ENCODE measurements at places on chromosomes 1 and 21.

DNA sequence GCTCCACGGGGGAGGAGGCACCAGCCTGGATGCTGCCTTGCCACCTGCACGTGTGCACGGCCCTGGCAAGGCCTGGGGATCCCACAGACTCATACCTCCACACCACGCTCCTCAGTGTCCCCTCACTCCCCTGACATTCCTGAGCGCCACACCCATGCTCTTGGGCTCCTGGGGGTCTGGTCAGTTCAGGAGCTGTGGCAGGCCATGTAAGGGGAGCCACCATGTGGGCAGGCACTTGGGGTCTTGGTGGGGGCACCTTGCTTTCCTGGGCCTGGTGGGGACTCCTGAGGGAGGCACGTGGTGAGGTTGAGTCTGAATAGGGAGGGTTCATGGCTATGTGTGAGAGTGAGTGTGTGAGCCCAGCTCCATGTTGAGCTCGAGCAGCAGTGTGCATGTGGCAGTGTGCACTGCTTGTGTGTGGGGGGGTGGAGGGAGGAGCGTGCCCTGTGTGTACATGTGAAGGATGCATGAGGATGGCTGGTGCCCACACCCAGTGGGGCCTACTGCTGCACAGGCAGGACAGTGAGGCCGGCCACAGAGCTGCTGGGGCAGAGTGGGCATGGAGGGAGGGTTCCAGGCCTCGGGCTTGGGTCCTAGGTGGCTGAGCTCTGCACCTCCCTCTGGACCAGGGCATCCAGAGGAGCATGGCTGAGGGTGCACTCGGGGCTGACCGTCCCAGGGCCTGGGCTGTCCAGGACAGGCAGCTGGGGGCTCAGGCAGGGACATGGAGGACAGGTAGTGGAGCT, 1.6 kb downstream of the GJC2 start:
- DNase-seq, result no peak

GRCh38 chr1:165444897-165445370, at the start of gene RXRG:
Gene RXRG, minus strand, starts transcription at chr1:165445126. Its CDS starts 233 bp downstream, at chr1:165444893.
- DNase-seq, result peak; percentile 37

DNA sequence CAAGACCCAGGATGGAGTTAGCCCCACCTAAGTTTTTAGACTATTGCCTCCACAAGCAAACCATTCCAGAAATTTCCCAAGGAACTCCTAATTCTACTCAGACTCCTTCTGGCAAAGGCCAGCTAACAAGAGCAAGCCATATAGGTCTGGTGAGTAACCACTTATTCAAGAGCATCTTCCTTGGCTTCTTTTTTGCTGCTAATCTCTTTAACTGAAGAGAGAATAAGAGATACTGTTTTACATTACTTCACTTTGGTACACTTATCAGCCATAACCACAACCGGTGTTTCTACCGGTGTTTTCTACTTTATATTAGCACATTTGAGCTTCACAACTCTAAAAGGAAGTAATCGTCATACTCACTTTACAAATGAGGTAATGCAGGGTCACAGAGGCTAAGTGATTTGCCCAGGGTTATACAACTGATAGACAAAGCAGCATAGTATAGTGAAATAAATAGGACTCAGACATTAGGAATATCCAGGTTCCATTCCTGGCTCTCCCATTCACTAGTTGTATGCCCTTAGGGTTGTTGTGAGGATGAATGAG, 1.7 kb upstream of the EPS15 start:
- no peak for DNase-seq

- DNase-seq, result no peak
Observed at GRCh38 chr21:28543975-28544374, 448.7 kb downstream of the LTN1 start.

DNA sequence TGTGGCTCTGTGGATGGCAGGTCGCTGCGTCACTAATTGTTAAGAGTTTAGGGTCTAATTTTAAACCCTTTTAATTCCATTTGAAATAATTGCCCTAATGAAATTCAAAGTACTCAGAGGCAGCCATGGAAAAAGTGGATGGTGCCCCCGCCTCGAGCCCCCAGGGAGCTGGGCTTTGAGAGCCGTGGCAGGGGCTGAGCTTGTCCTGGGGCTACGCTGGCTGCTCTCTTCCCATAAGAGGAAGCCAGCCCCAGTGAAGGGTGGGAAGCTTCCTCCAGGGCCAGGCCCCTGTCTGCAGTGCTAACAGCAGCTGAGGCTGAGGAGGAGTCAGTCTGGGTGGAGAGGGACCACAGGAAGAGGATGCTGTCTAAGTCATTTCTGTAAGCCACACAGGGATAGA, 315.0 kb upstream of the POU3F1 start:
- DNase-seq, result no peak

GRCh38 chr1:115530407-115530806, 111.4 kb upstream of the VANGL1 start:
- DNase-seq, result no peak

- no peak for DNase-seq
Observed at GRCh38 chr1:180026556-180026955, 71.9 kb downstream of the CEP350 start.

GRCh38 chr1:21564521-21565095, 55.4 kb downstream of the ALPL start:
- no peak for DNase-seq

GRCh38 chr1:59453297-59453968, 156.5 kb downstream of the FGGY start:
- no peak for DNase-seq

GRCh38 chr1:47434051-47434842, 3.6 kb upstream of the FOXD2 start:
- DNase-seq, result no peak

DNA sequence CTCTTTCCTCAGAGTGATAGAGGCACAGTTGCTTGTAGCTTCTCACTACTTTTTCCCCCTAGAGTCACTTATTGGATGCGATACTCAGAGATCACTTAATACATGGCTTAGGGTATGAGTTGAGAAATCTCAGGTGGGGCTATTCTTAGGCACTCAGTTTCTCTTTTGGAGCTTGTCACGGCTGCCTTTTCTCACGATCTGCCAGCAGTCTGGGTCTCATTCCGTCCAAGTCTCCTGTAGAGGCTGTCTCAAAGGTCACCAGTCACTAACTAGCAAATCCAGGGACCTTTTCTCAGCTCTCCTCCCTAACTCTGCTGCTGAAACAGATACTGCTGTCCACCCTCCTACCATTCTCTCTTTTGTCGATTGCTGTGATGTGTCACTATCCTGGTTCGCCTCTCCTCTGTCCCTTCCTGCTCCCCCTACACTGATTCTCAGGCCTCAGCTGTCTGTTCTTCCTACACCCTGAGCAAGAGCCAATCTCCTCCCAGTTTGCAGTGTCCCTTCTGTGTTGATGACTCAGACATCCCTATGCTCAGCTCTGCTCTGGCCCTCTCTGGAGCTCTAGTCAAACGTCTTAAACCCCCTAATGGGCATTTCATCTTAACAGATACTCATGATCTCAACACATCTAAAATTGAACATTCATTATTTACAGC, 12.4 kb downstream of the ATP1A2 start:
- no peak for DNase-seq

DNA sequence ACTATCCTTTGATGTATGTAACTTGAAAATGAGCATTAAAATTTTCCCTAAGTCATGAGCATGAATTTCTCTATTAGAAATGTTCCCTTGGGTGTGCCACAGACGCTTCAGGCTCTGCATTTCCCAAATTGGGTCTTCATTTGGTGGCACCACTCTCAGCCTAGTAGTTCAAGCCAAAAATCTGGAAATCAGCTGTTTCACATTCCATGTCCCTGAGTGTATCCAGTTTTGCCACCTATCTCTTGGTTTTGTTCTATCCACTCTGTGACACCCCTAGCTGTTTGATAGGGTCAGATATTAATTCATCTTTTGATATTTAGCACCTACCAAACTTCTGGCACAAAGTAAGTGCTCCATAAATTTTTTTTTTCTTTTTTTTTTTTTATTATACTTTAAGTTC, 89.5 kb upstream of the DPH5 start:
- no peak for DNase-seq

GRCh38 chr1:74674278-74675048, 871 bp upstream of the ERICH3 start:
- DNase-seq, result peak; percentile 49

DNA sequence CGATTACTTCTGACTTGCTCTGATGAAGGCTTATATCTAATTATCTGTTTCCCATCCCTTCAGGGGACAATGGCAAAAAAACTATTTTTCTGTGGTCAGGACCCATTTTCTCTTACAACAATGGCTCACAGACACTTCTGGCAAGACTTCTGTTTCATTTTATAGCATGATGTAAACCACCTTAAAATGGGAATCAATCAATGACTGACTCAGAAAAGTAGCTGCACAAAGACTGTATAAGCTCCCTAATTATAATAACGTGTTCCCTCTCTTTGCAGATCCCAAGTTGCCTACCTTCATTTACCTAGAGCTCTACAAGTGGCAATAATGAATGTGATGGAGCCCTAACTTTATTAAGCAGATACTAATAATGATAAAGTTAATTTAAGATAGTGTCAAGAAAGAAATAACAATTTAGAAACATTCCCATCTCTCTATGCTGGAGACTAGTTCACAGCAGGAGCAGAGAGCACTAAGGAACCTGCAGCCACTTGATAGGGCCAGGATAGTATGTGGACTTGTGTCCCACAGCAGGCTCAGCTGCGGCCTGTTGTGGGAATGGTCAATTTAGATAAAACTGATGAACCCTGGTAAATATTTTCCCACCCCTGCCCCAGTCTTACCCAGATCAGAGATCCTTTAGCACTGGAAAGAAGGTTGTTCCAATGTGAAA, 538 bp downstream of the GBP2 start:
- DNase-seq, result no peak

- peak; percentile 81 for DNase-seq
Observed at GRCh38 chr1:212012034-212012740, 23.2 kb downstream of the INTS7 start.

- no peak for DNase-seq
Observed at GRCh38 chr1:83511146-83511726, 487.7 kb downstream of the TTLL7 start.

- DNase-seq, result peak; percentile 34
Observed at GRCh38 chr21:16942703-16943102, 570.1 kb upstream of the CXADR start.

DNA sequence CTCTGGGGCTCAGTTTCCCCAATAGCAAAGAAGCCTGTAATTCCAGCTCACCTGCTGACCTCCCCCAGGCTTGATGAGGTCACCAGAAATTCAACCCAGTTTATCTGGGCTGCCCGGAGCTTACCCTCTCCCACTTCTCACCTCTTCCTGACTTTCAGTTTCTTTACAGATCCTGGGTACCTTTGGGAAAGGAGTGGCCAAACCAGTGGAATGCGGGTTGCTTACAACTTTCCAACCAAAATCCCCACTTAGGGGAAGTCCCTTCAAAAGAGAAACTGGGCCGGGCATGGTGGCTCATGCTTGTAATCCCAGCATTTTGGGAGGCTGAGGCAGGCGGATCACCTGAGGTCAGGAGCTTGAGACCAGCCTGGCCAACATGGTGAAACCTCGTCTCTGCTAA, 5.9 kb upstream of the MARCKSL1 start:
- no peak for DNase-seq

DNA sequence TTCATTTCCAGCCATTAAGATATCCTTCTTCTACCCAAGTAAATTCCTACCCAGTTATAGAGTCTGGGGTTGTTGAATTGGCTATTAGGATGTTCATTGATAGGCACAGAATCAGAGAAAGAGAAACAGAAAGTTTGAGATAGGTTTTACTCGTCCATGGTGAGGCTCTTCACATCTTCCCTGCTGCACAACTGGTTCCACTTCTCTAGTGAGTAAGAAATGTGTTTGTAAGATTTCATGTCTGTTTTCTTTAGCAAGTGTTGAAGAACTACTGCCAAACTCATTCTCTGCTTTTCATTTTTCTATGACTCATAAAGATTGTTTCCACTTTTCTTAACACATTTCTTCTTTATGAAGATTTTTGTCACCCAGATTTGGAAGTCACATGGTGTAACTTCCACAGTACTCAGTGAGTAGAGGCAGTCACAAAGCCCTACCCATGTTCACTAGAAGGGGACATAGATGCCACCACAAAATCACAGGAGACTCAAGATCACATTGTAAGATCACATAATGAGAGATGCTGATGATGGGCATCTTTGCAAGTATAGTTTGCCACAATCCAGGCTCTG, 152.3 kb downstream of the SNX7 start:
- DNase-seq, result no peak

DNA sequence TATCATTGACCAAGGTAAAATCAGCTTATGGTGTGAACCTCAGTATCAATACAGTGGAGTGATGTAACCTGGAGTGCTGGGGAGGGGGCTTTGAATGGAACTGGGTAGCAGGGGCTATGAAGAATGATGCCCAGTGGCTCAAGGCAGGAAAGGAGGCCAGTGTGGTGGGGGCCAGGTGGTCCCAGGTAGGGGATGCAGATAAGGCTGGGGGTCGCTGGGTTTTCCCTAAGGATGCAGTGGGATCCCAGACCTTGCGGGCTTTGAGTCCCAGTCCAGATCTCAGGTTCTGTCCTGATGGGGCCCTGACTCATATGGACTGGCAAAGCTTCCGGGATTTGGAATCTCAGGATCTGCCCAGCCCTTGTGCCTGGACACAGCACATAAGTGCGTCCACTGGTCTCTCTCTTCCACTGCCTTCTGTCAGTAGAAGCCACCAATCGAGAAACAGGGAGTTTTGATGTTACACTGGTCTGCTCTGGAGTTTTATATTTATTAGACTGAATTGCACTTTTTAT, 52.0 kb downstream of the S100B start:
- DNase-seq, result no peak

- DNase-seq, result no peak
Observed at GRCh38 chr1:6286266-6286665, 25.4 kb upstream of the GPR153 start.

- no peak for DNase-seq
Observed at GRCh38 chr1:184330875-184331274, 56.0 kb upstream of the C1orf21 start.

DNA sequence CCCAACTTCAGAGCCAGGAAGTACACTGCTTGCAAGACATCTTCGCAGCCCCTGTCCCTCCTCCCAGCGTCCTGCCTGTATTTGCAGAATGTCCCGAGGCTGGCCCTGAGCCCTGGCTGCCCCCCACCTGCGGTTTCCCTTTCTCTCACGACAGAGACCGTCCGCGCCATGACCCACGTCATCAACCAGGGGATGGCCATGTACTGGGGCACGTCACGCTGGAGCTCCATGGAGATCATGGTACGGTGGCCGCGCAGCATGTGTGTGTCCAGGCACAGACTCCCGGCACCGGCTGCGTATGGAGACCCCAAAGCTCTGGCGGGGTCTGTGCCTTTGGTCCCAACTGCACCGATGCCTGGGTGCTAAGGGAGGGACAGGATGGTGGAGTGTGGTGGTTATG, 48.6 kb downstream of the KCNAB2 start:
- no peak for DNase-seq

GRCh38 chr1:210655511-210655910, 326.8 kb downstream of the HHAT start:
- DNase-seq, result no peak

DNA sequence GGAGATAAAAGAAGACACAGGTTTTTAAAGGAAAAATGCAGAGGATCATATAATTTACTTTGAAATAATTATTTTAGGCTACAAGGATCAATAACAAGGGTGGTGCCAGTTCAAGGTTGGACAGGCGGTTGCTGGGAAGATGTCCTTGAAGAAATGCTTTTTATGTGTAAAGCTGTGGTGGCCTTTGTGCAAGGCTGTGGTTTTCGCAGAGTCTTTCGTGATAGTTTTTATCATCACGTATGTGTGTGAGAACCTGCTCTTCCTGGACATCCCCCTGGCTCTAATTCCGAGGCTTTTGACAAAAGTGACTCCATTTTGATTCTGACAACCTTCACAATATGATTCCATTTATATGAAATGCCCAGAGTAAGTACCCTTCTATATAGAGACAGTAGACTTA, 85.8 kb upstream of the COG2 start:
- no peak for DNase-seq

All from iPS-NIHi11 (cell line).